ENCODE measurements at places on chromosomes 4 and X.
A peak's percentile ranks its signal among the peaks of the same experiment; 100 is the strongest.

GRCh38 chrX:17633546-17633945 is 103.7 kb upstream of the SCML1 start:
- DNase-seq = no peak

- DNase-seq = peak; percentile 52
These were observed 88.5 kb upstream of the CBR4 start for GRCh38 chr4:169098532-169098931.

DNA sequence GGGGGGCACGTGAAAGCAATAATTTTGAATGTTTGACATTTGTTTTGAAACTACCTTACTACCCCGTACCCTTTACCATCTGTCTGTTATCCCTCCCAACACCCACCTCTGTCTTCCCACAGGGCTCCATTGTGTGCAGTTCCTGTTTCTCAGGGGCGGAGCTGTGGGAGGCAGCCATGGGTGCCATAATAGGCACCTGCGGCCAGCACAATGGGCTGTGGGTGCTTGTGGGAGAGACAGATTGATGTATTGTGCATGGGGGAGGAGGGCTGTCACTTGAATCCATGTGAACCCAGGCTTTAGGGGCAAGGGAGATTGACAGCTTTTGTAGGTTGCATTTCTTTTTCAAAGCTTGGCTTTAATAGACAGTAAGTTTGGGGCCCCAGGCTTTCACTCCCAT is 122.6 kb upstream of the CXorf66 start:
- no peak for DNase-seq

- no peak for DNase-seq
These were observed 32.7 kb upstream of the CASK start for GRCh38 chrX:41956027-41956426.

GRCh38 chr4:92014067-92014466 is 289.7 kb upstream of the GRID2 start:
- DNase-seq = no peak

DNA sequence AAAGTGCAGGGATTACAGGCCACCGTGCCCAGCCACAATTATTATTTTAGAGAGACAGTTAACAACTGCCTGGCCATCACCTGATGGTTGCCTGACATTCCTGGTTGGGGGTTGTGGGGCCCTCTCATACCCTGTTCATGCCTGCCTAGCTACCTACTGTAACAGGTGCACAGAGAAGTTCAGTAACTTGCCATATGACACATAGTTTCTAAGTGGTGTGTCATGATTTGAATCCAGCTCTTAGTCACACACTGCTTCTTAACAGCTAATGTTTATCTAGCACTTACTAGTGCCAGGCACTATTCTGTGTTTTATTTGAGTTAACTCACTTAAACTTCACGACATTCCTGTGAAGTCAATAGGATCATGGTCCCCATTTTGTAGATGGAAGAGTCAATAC is 122.7 kb upstream of the JADE1 start:
- no peak for DNase-seq

DNA sequence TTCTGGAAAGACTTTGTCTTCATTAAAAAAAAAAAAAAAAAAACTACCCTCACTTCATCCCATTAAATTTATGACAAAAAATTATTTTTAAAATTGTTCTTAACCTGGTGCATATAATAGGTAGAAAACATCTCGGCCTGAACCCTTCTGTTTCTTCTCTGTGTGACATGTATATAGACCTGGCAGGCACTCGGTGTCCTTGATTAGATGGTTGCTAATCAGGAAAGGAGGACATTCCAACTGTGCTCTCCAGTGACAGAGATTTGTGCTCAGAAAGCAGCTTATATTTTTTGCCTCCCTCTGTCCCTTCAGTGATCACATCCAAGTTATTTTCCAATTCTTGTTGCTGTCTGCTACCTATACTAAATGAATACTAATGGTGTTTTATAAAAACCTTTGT is 355.6 kb downstream of the CBLL2 start:
- no peak for DNase-seq

GRCh38 chrX:72492499-72492898 is 80.1 kb downstream of the HDAC8 start:
- DNase-seq = no peak

Data from NCI-H226 (cell line).